ENCODE measurements at places on chromosomes 2 and 18. TPM values are rescaled to one million over a fixed set of nuclear protein-coding genes. Genes with fewer than 3 reads are reported as not detected.
A peak's percentile ranks its signal among the peaks of the same experiment; 100 is the strongest.

GRCh38 chr2:216571178-216571908 lies 61.9 kb upstream of the IGFBP2 start:
- no peak for DNase-seq

- DNase-seq: no peak
Measured at GRCh38 chr18:47184419-47185050, 8.4 kb upstream of the IER3IP1 start.

DNA sequence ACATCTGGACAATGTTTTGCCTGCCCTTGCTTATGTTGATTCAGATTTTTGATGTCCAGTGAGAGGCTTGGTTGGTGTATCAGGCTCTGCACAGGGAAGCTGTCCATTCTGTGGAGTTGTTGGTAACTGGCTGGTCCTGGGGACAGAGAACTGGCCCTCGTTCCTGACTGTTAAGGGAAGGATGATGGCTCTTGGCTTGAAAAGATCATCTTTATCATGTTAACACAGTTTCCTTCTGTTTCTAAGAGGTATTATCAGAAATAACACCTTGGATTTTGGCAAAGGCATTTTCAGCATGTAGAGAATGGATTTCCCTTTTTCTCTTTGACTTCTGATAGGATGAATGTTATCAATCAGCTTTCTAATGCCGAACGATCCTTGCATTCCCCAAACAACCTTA lies 19.3 kb downstream of the STK25 start:
- no peak for DNase-seq

The OSR1 gene
- 1.1 TPM for total RNA-seq

DNA sequence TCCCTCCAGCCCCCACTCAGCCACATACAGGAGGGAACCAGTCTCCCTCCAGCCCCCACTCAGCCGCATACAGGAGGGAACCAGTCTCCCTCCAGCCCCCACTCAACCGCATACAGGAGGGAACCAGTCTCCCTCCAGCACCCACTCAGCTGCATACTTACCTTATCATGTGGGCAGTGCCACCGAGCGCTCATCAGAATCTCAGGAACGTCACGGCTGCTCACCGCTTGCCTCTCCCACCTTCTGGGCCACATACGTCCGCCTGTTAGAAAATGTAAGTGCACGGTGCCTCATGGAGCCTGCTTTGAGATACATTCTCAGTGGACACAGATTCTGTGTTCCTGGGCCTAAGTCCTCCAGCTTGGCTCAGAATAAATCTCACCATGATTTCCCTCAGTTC lies 124.8 kb downstream of the PXDN start:
- DNase-seq: peak; percentile 42

The ANKRD29 gene
- total RNA-seq: 1.6 TPM
